Stimulated activated naive CD4-positive, alpha-beta T cell treated with Interleukin-2 at 50 U/mL for 16 hours (primary cell): ENCODE measurements at places on chromosomes 5 and 9.
A peak's percentile ranks its signal among the peaks of the same experiment; 100 is the strongest.

DNA sequence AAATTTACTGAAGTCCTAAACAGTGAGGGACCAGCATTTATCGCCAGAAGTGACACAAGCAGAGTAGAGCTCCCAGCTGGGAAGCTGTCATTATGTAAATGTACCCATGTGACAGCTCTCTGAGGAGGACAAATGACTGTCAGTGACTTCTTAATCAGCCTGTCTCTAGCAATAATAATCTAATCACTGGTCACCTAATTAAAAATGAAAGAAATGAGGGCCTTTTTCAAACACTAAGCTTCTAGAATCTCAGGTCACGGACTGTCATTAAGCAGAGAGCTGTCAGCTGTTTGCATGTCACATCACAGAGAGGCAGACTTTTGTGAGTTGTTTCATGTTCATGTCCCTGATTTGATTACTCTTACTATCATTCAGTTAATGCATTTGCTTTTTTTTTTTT, 77.9 kb upstream of the FBXL17 start:
- DNase-seq, result no peak

DNA sequence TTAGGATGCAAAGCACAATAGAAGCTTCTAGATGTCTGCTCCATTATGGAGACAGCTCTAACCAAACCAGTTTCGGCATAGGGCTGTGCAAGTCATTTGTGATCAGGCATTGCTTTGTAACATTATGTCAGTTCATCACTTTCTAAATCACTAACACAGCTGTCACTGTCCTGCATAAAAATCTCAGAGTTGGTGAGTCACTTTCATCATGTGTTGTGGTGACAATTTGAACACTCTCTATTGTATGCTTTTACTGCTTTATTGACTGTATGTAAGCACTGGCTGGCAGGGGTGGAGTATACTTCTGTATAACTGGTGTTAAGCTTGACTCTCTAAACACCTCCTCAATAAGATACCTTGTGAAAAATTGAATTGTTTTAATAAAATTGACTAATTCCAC, 77.9 kb downstream of the SLCO4C1 start:
- no peak for DNase-seq

GRCh38 chr5:94240596-94240992, 377.8 kb downstream of the KIAA0825 start:
- DNase-seq, result no peak

DNA sequence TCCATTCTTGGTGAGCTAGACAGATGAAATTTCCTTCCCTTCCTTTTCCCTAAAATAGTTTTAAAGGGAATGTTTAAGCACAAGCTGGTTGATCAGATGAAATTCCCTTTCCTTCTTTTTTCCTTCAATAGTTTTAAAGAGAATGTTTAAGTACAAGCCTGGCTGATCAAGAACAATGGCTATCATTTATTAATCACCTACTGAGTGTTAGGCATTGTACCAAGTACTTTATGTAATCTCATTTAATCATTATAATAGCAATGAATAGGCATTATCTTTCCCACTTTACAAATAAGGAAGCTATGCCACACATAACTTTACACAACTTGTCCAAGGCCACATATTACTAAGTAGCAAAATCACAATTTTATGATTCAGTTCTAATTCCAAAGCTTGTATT, 152.0 kb upstream of the ACOT12 start:
- DNase-seq, result no peak

DNA sequence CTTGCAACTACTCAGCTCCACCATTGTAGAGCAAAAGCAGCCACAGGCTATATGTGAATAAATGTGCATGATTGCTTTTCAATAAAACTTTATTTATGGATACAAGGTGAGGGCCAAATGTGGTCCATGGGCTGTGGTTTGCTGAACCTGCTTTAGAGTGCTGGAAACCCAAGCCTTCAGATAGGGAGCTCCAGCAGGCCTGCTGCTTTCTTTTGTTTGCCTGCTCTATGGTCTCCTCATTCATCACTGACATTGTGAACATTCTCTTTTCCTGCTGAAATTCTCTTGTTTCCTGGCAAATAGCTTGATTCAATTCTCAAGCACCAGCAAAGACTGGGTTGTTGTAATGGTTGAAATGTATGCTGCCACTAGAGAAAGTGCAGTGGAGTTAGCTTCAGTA, 26.0 kb downstream of the EGFLAM start:
- DNase-seq, result no peak

- no peak for DNase-seq
Measured at GRCh38 chr9:134814598-134815215, 65.9 kb upstream of the FCN2 start.

DNA sequence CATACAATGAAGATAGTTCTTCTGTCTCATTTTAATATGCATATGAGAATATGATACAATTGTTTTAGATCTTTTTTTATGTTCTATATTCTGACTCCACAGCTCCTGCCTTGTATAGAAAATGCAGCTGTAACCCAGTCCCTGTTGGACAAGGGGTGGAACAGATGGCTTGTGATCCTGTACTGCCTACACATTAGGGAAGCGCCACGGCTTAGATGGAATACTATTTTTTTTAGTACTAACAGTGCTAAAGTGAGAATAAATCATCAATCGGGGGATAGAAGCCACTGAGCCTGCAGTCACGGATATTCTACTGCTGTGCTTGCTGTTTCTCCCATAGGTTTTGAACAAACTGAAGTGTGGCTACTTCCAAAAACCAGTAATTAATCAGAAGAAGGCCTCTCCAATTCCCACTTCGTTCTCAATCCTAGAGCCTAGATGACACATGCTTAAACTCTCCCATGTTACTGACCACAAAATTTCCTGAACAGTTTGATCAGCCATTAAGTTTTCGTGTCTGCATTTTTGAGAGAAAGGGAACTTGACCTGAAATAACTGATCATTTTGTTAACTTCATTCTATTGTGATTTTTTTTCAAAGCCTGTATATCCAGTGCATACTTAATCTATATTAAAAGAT, 150.3 kb downstream of the CDH18 start:
- DNase-seq, result no peak

- no peak for DNase-seq
Measured at GRCh38 chr5:142587354-142587965, 98.4 kb downstream of the FGF1 start.

GRCh38 chr5:150746-151145, 40.5 kb upstream of the LRRC14B start:
- no peak for DNase-seq

GRCh38 chr9:136857581-136858412, 5.7 kb downstream of the MAMDC4 start:
- DNase-seq, result no peak

GRCh38 chr5:151348789-151349188, 1.4 kb upstream of the SLC36A2 start:
- DNase-seq, result no peak

DNA sequence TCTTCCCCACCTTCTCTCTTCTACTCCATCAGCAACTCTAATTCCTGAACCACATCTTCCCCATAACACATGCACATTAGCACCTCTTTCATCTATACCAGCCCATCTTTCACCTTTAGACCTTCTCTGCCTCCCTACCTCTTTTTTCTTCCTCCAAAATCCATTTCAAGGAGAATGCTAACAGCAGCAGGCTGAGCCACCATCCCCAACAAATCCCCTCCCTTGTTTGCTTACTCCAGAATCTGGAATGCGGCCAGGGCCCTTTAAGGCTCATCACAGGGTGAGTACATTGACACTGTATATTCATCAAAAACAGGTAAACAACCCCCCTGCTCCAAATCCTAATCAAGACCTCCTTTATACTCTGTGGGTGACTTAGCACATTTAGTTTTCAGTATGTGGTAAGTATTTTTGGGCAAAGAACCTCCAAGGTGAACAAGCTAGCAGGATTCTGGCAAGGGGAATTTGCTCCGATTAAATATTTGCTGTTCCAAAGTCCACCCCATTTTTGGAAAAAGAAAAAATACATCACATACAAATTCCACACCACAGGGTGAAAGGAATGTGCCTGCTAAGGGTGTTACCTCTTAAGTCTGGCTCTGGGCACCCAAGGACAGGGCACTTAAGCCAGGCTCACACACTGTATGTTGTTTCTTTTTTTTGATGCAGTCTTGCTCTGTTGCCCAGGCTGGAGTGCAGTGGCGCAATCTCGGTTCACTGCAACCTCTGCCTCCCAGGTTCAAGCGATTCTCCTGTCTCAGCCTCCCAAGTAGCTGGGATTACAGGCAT, 71.4 kb downstream of the SERINC5 start:
- no peak for DNase-seq

- no peak for DNase-seq
Measured at GRCh38 chr5:107631805-107632362, 38.9 kb downstream of the EFNA5 start.

- no peak for DNase-seq
Measured at GRCh38 chr9:105541838-105542237, 16.1 kb upstream of the FKTN start.

DNA sequence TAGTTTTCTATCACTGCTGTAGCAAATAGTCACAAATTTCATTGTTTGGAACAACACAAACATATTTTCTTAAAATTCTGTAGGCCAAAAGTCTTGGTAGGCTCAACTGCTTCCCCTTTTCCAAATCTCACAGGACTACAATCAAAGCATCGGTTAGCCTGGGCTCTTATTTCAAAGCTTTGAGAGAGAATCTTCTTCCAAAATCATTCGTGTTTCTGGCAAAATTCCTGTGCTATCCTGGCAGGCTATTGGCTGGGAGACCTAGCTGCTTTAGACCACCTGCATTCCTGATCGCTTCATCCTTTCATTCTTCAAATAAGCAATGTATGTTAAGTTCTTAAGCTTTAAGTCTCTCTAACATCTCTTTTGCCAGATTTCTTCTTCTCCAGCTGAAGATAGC, 629.8 kb upstream of the CDH18 start:
- DNase-seq, result no peak

GRCh38 chr9:81588148-81588871, 101.0 kb downstream of the TLE1 start:
- no peak for DNase-seq

DNA sequence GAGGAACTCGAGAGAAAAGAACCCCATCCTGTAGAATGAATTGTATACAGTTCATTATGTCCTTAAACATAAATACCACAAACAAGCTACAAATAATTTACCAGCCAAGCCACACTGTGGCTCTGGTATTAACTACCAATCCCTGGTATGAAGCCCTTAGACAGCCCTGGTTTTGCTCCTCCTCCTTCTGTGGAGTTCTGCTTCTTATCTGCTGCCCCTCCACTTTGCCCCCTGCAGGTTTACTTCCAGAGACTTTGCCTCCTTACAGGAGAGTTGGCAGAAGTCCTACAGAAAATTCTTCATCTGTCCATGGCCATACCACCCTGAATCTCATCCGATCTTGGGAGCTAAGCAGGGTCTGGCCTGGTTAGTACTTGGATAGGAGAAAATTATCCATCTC, 219.8 kb downstream of the ACTL7B start:
- no peak for DNase-seq

GRCh38 chr5:16924206-16924605, 11.9 kb downstream of the MYO10 start:
- DNase-seq, result no peak

- no peak for DNase-seq
Measured at GRCh38 chr9:127124111-127124531, 1.7 kb upstream of the ANGPTL2 start.

DNA sequence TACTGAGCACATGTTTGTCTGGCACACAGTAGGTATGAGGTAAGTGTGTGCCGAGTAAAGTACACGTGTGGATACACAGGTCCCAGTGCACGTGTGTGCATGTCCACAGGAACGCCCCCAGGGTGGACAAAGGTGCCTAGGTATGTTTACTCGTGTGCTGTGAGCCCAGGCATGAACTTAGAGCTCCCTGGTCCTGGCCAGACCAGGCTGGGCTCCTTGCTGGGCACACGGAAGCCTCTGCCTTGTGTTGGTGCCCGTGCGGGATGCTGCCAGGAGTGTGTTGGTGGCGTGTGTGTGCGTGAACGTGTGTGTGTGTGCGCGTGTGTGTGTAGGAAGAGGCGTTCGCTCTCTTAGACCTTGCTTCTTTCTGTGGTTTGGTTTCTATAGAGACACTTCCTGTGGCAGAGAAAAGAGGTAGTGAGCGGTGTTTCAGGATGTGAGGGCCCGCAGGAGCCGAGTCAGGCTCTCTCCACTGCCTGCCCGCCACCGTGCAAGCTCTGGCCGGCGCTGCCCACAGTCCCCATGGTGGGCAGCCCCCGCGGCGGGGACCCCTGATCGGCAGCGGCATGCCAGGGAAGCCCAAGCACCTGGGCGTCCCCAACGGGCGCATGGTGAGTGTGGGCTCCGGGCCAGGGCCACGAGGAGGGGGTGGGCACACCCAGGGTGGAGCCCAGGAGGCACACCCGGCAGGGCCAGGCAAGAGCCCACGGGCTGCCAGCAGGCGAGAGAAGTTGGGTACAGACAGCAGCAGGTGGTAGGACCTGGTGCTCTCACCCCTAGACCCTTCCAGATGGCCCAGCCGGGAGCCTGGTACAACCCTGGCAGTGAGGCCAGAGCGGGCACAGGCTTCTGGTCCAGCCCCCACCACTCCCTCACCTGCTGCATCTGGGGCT, at the start of gene RGS14:
Gene RGS14, plus strand, starts transcription at position 466 of the 893 bp plus-strand sequence. Its CDS starts 101 bp downstream, at position 567.
- peak; percentile 62 for DNase-seq

- no peak for DNase-seq
Measured at GRCh38 chr9:95777136-95777535, 98.4 kb upstream of the ERCC6L2 start.

DNA sequence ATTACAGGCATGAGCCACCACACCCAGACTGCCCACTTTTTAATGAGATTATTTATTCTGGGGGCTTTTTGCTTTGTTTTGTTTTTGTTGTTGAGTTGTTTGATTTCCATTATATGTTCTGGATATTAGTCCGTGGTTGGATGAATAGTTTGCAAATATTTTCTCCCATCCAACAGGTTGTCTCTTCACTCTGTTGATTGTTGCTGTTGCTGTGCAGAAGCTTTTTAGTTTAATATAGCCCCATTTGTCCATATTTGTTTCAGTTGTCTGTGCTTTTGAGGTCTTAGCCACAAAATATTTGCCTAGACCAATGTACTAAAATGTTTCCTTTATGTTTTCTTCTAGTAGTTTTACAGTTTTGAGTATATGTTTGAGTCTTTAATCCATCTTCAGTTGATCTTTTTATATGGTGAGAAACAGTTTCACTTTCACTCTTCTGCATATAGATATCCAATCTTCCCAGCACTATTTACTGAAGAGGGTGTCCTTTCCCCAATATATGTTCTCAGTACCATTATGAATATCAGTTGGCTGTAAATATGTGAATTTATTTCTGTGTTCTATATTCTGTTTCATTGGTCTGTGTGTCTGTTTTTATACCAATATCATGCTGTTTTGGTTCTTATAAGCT, 30.2 kb upstream of the TBCA start:
- DNase-seq, result no peak

DNA sequence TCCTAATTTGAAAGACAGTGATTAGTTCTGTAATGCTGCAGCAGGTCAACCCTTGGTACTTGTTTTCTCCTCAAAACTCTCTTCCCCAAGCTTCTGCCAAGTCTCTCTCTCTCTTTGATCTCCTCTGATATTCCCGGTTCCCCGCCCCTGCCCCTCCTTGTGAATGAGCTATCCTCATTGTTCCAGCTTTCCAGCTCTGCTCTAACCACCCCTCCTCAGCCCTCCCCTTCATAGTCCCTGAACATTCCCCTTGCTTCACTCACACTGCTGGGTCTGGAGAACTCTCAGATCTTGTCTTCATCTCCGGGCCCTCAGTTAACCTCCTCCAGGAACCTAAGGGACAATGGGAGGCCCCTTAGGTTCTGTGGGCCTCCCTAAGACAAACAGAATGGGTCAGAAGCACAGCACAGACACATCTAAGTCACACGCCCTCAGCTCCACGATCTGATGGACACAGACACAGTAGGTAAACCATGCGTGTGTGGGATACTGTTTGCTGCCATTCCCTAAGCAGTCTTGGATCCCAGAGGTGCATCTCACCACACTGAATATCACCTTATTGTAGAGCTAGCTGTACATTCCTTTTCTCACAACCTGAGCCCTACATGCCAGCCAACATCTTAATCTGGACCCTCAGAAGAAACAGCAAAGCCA, 17.4 kb upstream of the LARP1 start:
- no peak for DNase-seq

GRCh38 chr9:134892221-134892620, 11.6 kb downstream of the FCN2 start:
- DNase-seq, result no peak
